Aorta (tissue), 5 donors: ENCODE measurements at places on chromosomes 2 and 18. TPM values are rescaled to one million over a fixed set of nuclear protein-coding genes. Genes with fewer than 3 reads are reported as not detected.

- DNase-seq, result no peak
These were observed 103.5 kb upstream of the TRIB2 start for GRCh38 chr2:12613137-12613835.

DNA sequence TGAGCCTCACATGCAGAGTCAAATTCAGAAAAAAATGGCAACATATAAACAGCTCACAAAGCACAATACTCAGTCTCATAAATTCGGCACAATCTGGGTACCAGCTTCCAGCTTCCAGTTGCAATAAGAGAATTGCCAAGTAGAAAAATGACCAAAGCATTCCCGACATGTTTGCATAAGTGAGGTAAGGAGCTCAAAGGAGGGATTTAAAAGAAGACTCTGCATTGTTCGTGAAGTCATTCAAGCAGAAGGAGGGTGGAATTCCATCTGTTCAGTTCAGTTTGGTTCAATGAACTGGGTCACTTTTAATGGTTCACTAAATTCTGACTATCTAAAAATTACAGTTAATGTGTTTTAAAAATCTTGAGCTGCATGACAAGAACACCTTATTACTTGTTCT is 106.7 kb upstream of the KLHL14 start:
- DNase-seq, result no peak

DNA sequence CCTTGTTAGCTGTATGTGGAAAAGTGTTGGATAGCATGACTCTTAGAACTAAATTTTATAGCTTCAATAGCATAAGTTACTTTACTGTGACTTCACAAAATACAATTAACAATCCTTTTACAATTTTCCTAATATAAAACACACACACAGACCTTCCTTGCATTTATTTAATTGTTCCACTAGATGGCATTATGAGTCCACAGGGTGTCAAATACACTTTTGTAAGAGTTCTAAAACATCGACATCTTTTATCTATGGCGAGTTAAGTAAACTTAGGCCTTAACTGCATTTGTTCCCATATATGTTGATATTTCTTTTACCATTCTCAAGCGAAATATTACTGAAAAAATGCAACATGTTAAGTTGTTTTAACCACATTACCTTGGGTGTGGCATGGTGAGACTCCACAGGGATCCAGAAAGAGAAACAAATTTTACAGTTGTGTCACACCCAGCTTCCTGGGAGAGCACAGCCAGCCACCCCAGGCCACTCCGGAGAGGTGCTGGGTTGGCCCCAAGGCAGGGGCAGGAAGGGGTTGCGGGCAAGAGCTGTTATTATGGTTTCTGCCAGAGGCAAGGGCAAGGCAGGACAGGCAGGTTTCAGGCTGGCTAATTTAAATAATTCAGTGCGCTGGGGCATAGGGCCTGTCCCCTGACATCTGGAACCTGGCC is 312.4 kb upstream of the MC4R start:
- no peak for DNase-seq

DNA sequence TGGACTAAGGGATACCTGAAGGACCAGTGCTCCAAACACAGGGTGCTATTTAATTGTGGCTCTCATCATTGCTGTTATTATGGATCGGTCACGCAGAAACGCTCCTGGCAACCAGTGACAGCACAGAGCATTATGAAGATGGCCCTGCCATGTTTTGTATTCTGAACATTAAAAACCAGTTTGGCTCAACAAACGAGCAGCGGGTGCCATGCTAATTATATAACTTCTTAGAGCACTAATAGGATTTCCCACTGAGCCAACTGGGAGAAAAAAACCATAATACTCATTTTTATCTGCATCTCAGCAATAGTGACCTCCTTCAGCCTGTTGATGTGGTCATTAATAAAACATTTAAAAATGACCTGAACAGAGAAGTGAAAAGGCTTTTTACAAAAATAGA is 212.8 kb downstream of the STK39 start:
- DNase-seq, result no peak

- DNase-seq, result no peak
These were observed 37.5 kb downstream of the TBC1D8 start for GRCh38 chr2:101113441-101114267.

SCN2A gene
- 0.63 TPM for total RNA-seq

RTP5 gene
- not detected for total RNA-seq
